Heart right ventricle (tissue), 16 donors: ENCODE measurements at places on chromosomes 13 and 19. TPM values are rescaled to one million over a fixed set of nuclear protein-coding genes. Genes with fewer than 3 reads are reported as not detected.
A peak's percentile ranks its signal among the peaks of the same experiment; 100 is the strongest.

DNA sequence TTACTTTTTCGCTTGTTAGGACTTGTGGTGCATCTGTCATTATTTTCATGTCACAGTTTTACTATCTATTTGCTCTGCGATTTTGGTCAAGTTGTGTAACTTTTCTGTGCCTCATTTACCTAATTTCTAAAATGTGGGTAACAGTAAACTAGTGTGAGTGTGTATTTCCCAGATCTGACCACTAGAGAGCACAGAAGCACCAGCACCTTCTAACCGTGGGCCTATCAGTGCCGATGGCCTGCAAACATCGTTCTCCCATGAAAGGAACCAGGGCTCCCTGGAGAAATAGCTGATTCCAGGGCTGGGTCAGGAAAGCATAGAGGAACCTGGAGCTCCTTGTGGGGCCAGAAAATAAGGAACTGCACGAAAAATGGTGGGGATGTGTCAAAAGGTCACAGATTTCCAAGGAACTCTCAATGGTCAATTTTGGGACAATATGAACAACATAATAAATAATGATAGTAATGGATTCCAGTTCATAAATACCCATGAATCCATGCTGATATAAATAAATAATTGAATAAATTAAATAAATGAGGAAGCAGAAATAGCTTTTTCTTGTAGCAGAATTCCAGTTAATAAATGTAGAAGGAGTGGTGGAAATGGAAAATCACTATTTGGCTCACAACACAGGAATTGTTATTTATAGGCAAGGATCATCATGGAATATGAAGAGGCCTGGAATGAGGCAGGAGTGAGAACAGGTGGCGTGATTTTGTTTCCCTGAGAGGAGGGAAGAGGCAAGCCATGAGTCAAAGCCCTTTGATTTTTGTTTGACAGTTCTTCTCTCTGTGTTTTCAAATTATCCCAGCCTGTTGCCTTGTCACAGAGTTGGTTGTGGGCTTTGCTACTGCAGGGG lies 31.1 kb downstream of the CEACAM8 start:
- H3K27ac ChIP-seq, result no peak overlapping the region
- H3K36me3 ChIP-seq, result no peaks in the 10 kb centered on the region
- H3K4me3 ChIP-seq, result no peak overlapping the region
- peaks cover 4% of the 10 kb centered on the region for H3K27me3 ChIP-seq
- peak; percentile 20 for DNase-seq

- no peak for DNase-seq
- no peaks in the 10 kb centered on the region for H3K36me3 ChIP-seq
- no peak overlapping the region for H3K4me3 ChIP-seq
- no peak overlapping the region for H3K27ac ChIP-seq
Observed at GRCh38 chr13:101512650-101513049, 60.2 kb downstream of the ITGBL1 start.

- no peaks in the 10 kb centered on the region for H3K27me3 ChIP-seq
- DNase-seq, result no peak
- H3K27ac ChIP-seq, result no peak overlapping the region
- no peaks in the 10 kb centered on the region for H3K36me3 ChIP-seq
- H3K4me1 ChIP-seq, result no peaks in the 10 kb centered on the region
- H3K4me3 ChIP-seq, result no peak overlapping the region
Observed at GRCh38 chr13:97091196-97091595, 96.9 kb upstream of the OXGR1 start.

DNA sequence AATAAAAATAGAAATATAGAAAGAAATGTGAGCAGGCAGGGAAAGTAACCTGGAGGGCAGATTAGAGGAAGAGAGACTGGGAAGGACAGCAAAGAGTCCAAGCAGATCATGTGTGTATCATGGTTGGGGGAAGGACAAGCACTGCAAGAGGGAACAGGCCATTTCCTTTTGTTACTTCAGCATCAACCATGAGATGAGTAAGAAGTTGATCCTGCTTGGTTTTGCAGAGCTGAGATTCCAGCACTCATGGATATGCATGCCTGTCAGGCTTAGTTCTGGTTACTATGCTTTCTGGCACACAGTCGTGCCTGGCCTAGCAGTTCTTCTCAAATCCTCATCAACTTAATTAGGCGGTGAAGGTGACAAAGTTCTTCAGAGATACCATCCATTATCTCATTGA lies 18.1 kb downstream of the NALCN start:
- peaks cover 3% of the 10 kb centered on the region for H3K4me1 ChIP-seq
- DNase-seq, result no peak
- H3K4me3 ChIP-seq, result no peak overlapping the region
- H3K36me3 ChIP-seq, result no peaks in the 10 kb centered on the region
- H3K27ac ChIP-seq, result no peak overlapping the region

DNA sequence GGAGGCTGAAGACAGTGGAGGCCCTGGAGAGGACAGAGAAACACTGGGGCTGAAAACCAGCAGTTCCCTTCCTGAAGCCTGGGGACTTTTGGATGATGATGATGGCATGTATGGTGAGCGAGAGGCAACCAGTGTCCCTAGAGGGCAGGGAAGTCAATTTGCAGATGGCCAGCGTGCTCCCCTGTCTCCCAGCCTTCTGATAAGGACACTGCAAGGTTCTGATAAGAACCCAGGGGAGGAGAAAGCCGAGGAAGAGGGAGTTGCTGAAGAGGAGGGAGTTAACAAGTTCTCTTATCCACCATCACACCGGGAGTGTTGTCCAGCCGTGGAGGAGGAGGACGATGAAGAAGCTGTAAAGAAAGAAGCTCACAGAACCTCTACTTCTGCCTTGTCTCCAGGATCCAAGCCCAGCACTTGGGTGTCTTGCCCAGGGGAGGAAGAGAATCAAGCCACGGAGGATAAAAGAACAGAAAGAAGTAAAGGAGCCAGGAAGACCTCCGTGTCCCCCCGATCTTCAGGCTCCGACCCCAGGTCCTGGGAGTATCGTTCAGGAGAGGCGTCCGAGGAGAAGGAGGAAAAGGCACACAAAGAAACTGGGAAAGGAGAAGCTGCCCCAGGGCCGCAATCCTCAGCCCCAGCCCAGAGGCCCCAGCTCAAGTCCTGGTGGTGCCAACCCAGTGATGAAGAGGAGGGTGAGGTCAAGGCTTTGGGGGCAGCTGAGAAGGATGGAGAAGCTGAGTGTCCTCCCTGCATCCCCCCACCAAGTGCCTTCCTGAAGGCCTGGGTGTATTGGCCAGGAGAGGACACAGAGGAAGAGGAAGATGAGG lies 1.5 kb downstream of the PPP1R15A start:
- peak overlapping the region; percentile 100 for H3K27ac ChIP-seq
- no peaks in the 10 kb centered on the region for H3K36me3 ChIP-seq
- H3K4me1 ChIP-seq, result peaks cover 52% of the 10 kb centered on the region
- H3K27me3 ChIP-seq, result no peaks in the 10 kb centered on the region
- peak overlapping the region; percentile 81 for H3K4me3 ChIP-seq

- H3K27ac ChIP-seq, result peak overlapping the region; percentile 93
- no peaks in the 10 kb centered on the region for H3K36me3 ChIP-seq
- H3K4me1 ChIP-seq, result peaks cover 47% of the 10 kb centered on the region
- H3K4me3 ChIP-seq, result no peak overlapping the region
Observed at GRCh38 chr19:16259385-16260159, 61.9 kb downstream of the AP1M1 start.

GRCh38 chr13:50170447-50171037 lies 155.3 kb downstream of the KCNRG start:
- H3K4me1 ChIP-seq, result no peaks in the 10 kb centered on the region
- no peaks in the 10 kb centered on the region for H3K36me3 ChIP-seq
- H3K4me3 ChIP-seq, result no peak overlapping the region
- no peaks in the 10 kb centered on the region for H3K27me3 ChIP-seq
- H3K27ac ChIP-seq, result no peak overlapping the region

GRCh38 chr19:40612831-40613689 lies 11.9 kb downstream of the LTBP4 start:
- peaks cover 47% of the 10 kb centered on the region for H3K36me3 ChIP-seq
- DNase-seq, result peak; percentile 74
- H3K4me3 ChIP-seq, result peak overlapping the region; percentile 64
- peaks cover 50% of the 10 kb centered on the region for H3K4me1 ChIP-seq

DNA sequence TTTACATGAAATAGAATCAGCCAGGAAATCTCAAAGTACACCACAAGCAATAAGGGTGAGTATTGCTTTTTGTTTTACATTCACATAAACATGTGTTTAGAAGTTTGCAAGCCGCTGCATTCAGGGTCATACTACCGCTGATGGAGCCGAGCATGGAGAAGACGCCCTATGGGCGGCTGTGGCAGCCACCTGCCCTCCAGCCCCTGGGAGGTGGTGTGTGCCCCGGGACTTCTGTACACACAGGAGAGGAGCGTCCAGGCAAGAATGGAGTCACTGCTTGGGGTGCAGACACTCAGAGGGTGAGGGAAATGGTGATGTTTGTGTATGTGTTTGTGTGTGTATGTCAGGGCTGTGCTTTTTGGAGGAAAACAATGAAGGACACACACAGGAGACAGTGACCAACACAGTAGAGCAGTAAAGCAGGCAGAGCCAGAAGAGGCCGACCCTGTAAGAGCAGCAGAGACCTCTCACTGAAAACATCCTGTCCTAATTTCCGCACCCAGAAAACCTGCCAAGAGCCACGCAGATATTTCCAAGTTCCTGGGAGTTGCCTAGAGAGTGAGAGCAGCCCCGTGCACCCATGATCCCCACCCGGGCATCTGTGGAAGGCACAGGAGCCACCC lies 108.1 kb upstream of the GJB6 start:
- no peak for DNase-seq
- H3K36me3 ChIP-seq, result no peaks in the 10 kb centered on the region

DNA sequence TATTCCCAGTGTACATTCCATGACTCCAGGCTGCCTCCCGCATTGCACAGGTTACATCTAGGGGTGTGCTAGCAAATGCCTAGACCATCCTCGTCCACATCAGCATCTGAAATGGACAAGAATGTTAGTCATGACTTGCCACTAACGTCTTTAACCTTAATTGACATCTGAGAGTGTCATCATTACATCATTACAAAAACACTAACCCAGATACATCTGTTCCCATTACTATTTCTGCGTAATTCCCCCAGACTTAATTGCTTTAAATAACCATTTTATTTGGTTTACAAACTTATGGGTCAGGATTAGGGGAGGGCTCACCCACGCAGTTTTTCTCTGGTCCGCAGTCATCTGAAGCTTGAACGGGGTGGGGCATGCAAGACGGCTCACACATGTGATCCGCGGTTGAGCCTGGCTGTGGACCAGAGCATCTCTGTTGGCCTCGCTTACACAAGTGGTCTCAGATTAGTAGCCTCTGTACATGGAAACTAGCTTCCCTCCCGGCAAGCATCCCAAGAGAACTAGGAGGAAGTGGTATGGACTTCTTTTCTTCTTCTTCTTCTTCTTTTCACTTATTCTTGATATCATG lies 15.9 kb downstream of the KL start:
- DNase-seq, result peak; percentile 17
- peaks cover 9% of the 10 kb centered on the region for H3K4me1 ChIP-seq
- H3K36me3 ChIP-seq, result no peaks in the 10 kb centered on the region
- H3K27ac ChIP-seq, result peak overlapping the region; percentile 64
- H3K4me3 ChIP-seq, result no peak overlapping the region

- no peaks in the 10 kb centered on the region for H3K4me1 ChIP-seq
- peaks cover 44% of the 10 kb centered on the region for H3K27me3 ChIP-seq
- DNase-seq, result no peak
- H3K27ac ChIP-seq, result no peak overlapping the region
- no peak overlapping the region for H3K4me3 ChIP-seq
Observed at GRCh38 chr19:51319649-51320279, 8.3 kb downstream of the IGLON5 start.

GRCh38 chr19:4095488-4095844 lies 28.5 kb downstream of the MAP2K2 start:
- peaks cover 19% of the 10 kb centered on the region for H3K36me3 ChIP-seq
- peaks cover 20% of the 10 kb centered on the region for H3K4me1 ChIP-seq
- no peak for DNase-seq
- no peaks in the 10 kb centered on the region for H3K27me3 ChIP-seq
- no peak overlapping the region for H3K27ac ChIP-seq

DNA sequence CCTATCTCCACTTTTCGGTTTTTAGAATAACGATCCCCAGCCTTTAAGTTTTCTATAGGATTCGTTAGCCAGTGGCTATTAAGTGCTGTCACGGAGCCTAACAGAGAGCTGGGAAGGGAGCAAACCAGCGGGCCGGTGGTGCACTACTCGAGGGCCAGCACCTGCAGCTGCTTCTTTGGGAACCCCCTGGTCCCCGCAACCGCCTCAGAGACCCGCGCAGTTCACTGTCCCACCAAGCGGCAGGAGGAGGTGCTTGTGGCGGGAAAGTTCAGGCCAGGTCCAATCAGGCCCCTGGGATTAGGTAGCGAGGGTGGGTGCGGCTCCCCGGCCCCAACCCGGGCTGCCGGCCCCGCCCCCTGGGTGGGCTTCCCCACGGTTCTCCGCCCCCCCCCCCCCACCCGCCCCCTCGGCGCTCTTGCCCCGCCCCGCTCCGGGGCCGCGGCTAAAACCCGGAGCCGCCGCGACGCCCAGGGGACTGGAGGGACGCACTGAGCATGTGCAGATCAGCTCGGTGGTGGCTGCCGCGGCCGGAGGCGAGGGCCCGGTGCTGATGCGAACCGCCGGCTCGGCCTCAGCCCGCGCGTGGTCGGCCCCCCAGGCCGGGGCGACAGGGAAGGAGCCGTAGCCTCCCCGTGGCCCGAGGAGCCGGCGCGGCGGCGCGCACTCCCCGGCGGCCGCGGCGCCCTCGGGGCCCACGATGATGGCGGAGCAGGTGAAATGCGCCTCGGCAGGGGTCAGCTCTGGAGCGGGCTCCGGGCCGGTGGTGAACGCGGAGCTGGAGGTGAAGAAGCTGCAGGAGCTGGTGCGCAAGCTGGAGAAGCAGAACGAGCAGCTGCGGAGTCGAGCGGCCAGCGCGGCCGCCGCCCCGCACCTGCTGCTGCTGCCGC lies at the start of gene SLAIN1:
Gene SLAIN1, plus strand, starts transcription at position 471 of the 887 bp plus-strand sequence. Its CDS starts 227 bp downstream, at position 698.
- DNase-seq, result peak; percentile 84
- no peaks in the 10 kb centered on the region for H3K36me3 ChIP-seq
- H3K4me3 ChIP-seq, result peak within 1 kb of the TSS; percentile 58
- peaks cover 18% of the 10 kb centered on the region for H3K27me3 ChIP-seq
- peaks cover 11% of the 10 kb centered on the region for H3K4me1 ChIP-seq

DNA sequence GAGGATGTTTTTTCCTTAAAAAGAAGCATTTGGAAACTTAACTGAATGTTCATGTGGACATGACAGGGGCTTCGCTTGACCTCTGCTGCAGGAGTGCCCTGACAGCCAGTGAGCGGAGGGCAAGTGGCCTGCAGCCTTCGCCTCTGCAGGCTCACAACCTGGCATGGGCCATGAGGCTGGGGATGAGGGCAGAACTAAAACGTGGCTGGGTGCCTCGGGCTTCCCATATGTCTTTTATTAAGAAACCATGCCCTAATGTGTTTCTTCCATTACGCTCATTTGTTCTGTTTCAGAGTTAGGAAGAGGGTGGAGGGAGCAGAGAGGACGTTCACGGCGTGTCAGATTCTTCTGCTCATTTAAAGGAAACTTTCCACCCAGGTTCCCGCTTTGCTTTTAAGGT lies 2.9 kb downstream of the ARHGEF7 start:
- no peak for DNase-seq
- peaks cover 17% of the 10 kb centered on the region for H3K4me1 ChIP-seq
- no peak overlapping the region for H3K4me3 ChIP-seq
- H3K27me3 ChIP-seq, result peaks cover 54% of the 10 kb centered on the region
- no peak overlapping the region for H3K27ac ChIP-seq
- no peaks in the 10 kb centered on the region for H3K36me3 ChIP-seq

ACER1 gene
- polyA plus RNA-seq, result not detected

RFPL4A gene
- polyA plus RNA-seq, result not detected

TTYH1 gene
- polyA plus RNA-seq, result 3.1 TPM

SETDB2 gene
- polyA plus RNA-seq, result 3.8 TPM

SMIM44 gene
- not detected for polyA plus RNA-seq
